ENCODE measurements at places on chromosomes 4 and X. TPM values are rescaled to one million over a fixed set of nuclear protein-coding genes. Genes with fewer than 3 reads are reported as not detected.

Gene IL1RAPL2
- total RNA-seq, result not detected

GRCh38 chr4:86561256-86561655, 32.9 kb upstream of the PTPN13 start:
- no peaks in the 10 kb centered on the region for H3K36me3 ChIP-seq
- H3K4me3 ChIP-seq, result no peak overlapping the region
- no peaks in the 10 kb centered on the region for H3K27me3 ChIP-seq
- DNase-seq, result no peak
- no peaks in the 10 kb centered on the region for H3K4me1 ChIP-seq

GRCh38 chr4:147388018-147388417, 92.9 kb upstream of the EDNRA start:
- H3K4me3 ChIP-seq, result no peak overlapping the region
- no peaks in the 10 kb centered on the region for H3K27me3 ChIP-seq
- H3K4me1 ChIP-seq, result no peaks in the 10 kb centered on the region
- H3K36me3 ChIP-seq, result no peaks in the 10 kb centered on the region
- H3K27ac ChIP-seq, result no peak overlapping the region

Gene AWAT2
- total RNA-seq, result not detected

DNA sequence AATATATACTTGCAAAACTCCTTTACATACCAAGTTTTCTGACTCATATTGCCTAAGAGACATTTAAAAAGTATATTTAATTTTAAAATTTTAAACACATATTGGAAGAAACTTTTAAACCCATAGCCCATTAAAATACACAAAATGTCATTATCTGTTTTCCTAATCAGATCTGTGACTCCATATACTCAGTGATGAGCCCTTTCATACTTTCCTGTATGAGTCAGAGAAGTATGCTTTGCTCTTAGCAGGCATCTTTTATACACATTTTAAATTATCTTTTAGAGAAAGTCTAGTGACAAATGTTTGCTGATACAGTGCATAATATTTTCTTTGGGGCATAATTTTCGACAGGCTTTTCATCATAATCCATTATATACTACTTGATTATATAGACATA, 26.4 kb downstream of the SPIN3 start:
- no peak for DNase-seq
- no peak overlapping the region for H3K27ac ChIP-seq
- no peak overlapping the region for H3K4me3 ChIP-seq
- no peaks in the 10 kb centered on the region for H3K36me3 ChIP-seq
- no peaks in the 10 kb centered on the region for H3K4me1 ChIP-seq
- H3K27me3 ChIP-seq, result no peaks in the 10 kb centered on the region

Gene SSX2
- total RNA-seq, result 0.31 TPM

GRCh38 chrX:84362184-84362838, 139.9 kb downstream of the HDX start:
- no peaks in the 10 kb centered on the region for H3K27me3 ChIP-seq
- H3K36me3 ChIP-seq, result no peaks in the 10 kb centered on the region
- no peak overlapping the region for H3K27ac ChIP-seq
- no peaks in the 10 kb centered on the region for H3K4me1 ChIP-seq
- no peak overlapping the region for H3K4me3 ChIP-seq
